ENCODE measurements at places on chromosomes 4 and X. TPM values are rescaled to one million over a fixed set of nuclear protein-coding genes. Genes with fewer than 3 reads are reported as not detected.

CXorf65 gene
- not detected for total RNA-seq

SLC26A1 gene
- total RNA-seq = 2.6 TPM

PRPS1 gene
- total RNA-seq = 35.6 TPM

- DNase-seq = no peak
Measured at GRCh38 chr4:152808670-152809069, 28.9 kb downstream of the ARFIP1 start.

DNA sequence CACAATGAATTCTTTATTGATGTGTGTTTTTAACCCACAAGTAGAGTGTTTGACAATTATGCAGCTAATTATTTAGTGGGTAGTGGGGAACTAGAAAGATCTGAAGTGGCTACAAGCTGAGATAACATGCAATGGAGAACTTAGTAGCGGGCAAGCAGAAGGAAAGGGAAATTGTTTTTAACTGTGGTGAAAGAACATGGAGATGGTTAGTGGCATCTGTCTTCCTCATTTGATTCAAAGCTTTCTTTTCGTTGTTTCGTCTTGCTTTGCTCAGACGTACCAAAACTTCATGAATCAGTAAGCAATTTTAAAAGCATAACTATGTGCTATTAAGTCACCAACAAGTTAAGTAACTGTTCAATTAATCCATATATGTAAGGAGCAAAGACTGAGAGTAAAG, 169.9 kb downstream of the BANK1 start:
- DNase-seq = no peak

GRCh38 chrX:130261296-130261893, 7.3 kb downstream of the ZNF280C start:
- no peak for DNase-seq

GRCh38 chrX:15511563-15511962, 11.0 kb downstream of the BMX start:
- no peak for DNase-seq

DNA sequence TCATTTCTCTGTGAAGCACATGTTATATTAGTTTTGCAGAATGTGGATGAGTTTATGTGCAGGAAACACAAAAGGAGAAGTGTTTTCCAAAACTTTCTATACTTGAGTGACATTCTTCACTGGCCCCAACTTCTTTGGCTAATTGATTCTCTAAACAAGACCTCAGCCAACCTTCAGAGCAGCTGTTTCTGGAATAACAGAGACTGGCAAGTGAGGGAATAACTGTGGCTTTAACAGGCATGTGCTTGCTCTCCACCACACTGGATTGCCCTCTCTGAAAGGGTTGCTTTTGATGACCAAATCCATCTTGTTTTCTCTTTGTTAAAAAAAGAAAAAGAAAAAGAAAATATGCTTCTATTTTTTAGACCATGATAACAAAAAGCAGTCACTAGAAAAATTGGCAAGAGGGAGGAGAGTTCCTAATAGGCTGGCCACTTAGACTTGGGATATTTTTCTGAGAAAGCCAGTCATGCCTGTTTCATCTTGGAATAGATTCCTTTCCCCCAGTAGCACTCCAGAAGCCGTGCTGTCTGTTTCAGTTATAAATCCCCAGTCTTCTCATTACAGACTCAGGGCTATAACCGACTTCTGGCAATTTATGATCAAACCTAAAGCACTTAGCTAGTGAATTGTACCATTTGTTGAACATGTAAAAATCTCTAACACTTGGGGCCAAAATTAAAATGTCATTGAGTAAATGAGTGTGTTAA, 295.0 kb upstream of the NR3C2 start:
- DNase-seq = no peak
